H7 (cell line): ENCODE measurements at places on chromosomes 7 and 10. TPM values are rescaled to one million over a fixed set of nuclear protein-coding genes. Genes with fewer than 3 reads are reported as not detected.
A peak's percentile ranks its signal among the peaks of the same experiment; 100 is the strongest.

The LIPK gene
- not detected in 2 replicates for total RNA-seq

The CFTR gene
- 0.04 and 0.17 TPM in 2 replicates for total RNA-seq

The GNGT1 gene
- total RNA-seq, result not detected in 2 replicates

The NPFFR1 gene
- not detected in 2 replicates for total RNA-seq

The SLC26A3 gene
- total RNA-seq, result not detected in 2 replicates

The GJD4 gene
- total RNA-seq, result not detected in 2 replicates

The MACC1 gene
- total RNA-seq, result 0.21 and 0.67 TPM in 2 replicates

DNA sequence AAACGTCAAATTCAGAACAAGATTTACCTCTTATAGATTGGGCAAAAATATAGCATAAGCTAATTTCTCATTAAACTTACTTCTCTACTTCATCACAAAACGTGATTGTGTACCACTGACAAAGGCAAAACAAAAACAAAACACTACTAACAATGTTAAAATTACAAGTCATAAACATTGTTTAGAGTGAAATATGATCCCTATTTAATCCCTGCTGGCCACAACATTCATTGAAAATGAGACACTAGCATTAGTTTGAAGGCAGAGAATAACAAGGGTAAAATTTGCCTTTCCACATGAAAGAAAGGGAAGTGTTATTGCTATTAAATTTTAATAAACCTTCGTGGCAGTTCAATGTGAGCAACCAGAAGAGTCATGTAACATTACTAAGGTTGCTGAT, 45.0 kb downstream of the SEMA3A start:
- DNase-seq, result no peak

- DNase-seq, result no peak
Measured at GRCh38 chr10:4329225-4329624, 496.8 kb upstream of the AKR1E2 start.

- DNase-seq, result no peak
Measured at GRCh38 chr7:32033006-32033405, 37.2 kb downstream of the PDE1C start.

- DNase-seq, result no peak
Measured at GRCh38 chr10:15813415-15813814, 46.9 kb downstream of the MINDY3 start.

DNA sequence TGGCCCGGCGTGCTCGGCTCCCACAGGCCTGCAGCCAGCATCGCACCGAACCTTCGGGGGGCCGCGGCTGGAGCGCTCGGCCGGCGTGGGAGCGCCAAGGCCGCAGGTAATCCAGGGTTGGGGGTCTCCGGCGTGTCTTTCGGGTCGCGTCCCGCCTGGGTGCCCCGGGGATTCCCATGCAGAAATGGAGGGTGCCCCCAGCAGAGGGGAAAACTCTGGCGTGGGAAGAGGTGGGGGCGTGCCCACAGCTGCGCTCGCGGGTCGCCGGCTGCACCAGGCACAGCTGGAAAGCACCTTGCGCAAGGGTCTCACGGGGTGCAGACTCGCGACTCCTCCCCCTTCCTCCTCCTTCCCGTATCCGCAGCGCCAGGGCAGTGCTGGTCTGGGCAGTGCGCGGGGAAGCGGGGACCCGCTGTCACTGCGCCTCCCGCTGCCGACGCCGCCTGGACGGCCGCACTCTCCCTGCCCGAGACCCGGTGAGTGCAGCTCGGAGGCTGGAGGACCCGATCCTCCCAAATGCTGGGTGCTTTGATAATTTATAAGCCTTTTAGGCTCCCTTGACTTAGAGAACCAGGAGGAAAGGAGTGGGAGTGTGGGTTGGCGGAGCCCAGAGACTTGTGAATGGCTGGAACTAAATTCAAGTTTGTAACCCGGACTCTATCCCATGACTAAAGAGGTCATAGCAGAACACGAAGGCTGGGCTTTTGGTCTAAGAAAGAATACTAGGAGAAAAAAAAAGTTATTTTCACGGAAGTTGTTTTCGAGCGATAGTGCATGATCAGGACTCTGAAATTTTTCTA, 489 bp downstream of the MAP3K8 start:
- DNase-seq, result peak; percentile 85

- DNase-seq, result no peak
Measured at GRCh38 chr10:114151486-114151885, 22.5 kb downstream of the CCDC186 start.

DNA sequence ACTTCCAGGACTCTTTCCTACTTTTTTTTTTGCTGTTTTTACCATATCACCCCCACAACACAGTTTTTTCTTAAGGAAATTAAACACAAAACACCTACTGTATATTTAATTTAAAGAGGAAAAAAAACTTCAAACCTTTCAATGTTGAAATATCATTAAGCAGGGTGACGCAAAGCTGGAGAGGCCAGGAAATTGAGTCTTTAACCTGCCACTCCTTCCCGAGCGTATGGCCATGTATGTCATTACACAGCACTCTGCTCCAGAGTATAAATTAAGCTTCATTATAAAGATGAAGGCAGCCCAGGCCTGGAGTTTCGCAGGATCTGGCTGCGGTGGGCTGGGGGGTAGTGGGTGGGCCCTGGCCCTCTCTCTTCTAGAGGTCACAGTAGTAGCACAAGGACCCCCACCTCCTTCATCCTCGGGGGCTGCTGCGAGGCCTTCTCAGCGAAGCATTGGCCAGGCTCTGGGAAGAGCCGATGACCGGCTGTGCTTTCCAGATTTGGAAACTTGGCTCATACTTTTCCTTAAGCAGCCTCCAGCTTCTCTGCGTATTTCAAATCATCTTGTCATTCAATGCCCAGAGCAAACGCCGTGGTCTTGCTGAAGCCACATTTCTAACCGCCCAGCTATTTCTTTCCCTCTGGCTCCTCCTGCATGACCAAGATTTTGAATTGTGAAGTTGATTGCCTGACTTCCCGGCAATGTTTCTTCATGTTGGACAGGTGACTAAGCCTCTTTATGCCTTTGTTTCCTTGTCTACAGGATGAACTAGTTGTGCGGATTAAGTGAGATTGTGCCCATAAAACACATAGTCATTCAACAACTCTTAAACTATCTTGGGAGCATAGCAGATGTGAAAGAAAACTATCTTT, 765.1 kb downstream of the SUGCT start:
- DNase-seq, result no peak

DNA sequence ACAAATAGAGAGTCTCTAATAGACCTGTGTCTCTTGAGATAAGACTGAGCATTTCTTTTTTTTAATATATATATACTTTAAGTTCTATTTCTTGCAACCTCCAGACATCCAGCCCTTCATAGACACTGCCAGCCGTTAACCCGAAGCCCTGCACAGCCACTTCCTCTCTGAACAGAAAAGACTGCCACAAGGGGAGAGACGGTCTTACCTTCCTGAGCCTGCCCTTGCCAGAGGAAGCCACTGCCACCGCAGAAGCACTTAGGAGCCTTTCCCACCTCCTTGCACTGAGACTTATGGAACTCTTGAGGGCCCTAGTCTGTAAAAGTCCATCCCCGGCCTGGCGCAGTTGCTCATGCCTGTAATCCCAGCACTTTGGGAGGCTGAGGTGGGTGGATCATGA, 31.8 kb upstream of the PRSS1 start:
- no peak for DNase-seq

- peak; percentile 4 for DNase-seq
Measured at GRCh38 chr7:115707258-115708012, 323.1 kb downstream of the TFEC start.

GRCh38 chr7:24939416-24939815, 40.6 kb downstream of the OSBPL3 start:
- DNase-seq, result no peak

GRCh38 chr10:113867904-113868303, 13.4 kb downstream of the NHLRC2 start:
- no peak for DNase-seq

- no peak for DNase-seq
Measured at GRCh38 chr10:106991091-106991490, 173.4 kb downstream of the SORCS1 start.

- DNase-seq, result no peak
Measured at GRCh38 chr7:77833136-77833535, 34.6 kb downstream of the PHTF2 start.

DNA sequence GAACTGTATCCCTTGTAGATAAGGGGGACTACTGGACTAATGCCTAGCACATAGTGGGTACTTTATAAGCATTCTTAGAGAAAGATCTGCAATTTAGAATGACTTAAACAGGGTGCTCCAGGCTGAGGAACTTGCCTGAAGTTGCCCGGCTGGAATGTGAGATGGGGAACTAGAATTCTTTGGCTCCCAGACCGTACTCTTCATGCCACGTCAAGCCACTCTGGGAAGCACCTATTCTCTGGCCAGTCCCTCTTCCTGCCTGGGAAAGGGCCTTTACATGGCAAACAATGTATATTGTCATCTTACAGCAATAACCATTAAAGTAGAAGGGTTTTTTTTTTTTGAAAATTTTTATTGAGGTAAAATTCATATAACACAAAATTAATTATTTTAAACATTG, 34.5 kb downstream of the ATXN7L1 start:
- no peak for DNase-seq

DNA sequence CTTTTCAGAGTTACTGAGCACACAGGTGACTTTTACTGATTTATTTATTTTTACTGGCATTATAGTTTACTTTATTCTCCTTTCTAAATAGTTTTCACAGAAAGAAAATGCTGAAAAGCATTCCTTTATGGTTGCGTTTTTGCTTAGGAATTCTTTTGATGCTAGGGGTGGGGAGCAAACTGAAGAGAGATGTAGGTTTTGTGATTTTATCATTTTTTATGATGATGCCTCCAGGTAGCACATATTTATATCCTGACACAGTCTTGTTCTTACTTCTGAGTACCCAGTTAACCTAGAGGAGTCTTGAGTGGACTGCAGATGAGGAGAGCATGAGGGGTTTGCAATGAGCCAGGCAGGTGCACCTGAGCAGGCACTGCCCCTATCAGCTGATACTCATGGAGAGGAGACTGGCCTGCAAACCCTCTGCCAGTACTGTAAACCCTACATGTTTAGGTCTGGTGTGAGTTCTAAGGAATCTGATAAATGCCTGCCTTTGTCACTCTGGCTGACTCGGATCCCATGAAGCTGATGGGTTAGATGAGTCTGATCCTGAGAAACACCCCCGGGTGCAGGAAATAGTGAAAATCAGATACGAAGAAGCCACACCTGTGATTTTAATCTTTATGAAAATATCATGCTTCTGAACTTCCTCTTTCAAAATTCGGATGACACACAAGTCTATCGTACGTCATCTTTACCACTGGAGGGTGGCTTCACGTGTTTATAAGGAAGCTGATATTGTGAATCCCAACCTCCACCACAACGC, 302.9 kb downstream of the WDR37 start:
- no peak for DNase-seq

DNA sequence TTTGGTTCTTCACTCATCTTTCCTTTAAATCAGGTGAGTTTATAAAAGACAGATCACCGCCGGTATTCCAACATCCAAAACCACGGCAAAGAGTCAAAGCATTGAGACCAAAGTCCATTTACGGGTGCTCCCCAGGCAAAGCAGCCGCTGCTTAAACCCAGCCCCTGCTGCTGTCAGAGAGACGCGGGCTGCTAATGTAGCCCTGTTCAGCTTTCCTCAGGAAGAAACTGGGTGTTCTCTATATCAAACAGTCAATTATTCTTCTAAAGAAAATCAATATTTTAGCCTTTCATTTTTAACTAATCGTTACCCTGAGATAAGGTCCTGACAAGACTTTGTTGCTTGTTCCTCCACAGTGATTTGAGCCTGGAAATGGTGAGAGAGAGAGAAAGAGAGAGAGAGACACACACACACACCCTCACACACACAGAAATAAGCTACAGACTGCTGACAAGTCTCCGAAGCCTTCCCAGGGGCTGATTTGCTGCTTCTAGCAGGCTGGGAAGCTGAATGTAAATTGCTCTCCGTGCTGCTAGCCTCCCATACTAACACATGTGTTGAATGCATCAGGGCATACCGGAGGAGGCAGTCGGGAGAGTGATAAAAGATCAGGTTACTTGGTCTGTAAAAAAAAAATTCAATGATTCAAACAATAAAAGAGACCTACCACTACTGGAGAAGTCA, 183.0 kb upstream of the ANK3 start:
- peak; percentile 18 for DNase-seq

GRCh38 chr10:113221756-113222168, 271.7 kb downstream of the TCF7L2 start:
- peak; percentile 37 for DNase-seq

- no peak for DNase-seq
Measured at GRCh38 chr10:88200312-88201032, 337.0 kb downstream of the PTEN start.

GRCh38 chr7:15687546-15688278, 1.2 kb upstream of the MEOX2 start:
- peak; percentile 25 for DNase-seq

DNA sequence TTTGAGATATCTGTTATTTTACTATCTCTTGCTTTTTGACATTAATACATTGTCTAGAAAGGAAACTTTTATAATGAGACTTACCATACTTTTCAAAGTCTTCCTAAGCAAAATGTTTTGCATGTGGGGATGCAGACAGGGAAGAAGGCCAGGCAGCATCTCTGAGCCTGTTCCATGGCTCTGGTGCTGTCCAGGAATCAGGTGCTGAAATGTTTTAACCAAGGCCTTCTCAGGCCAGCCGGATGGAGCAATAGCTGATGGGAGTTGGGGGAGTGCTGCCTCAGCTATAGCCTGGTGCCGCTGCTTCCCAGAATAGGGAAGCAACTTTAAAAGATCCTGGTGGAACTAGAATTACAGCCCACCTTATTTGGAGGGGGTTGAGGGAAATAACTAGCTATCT, 38.5 kb downstream of the CRTAC1 start:
- peak; percentile 69 for DNase-seq

GRCh38 chr10:88117869-88118632, 254.6 kb downstream of the PTEN start:
- DNase-seq, result peak; percentile 33

DNA sequence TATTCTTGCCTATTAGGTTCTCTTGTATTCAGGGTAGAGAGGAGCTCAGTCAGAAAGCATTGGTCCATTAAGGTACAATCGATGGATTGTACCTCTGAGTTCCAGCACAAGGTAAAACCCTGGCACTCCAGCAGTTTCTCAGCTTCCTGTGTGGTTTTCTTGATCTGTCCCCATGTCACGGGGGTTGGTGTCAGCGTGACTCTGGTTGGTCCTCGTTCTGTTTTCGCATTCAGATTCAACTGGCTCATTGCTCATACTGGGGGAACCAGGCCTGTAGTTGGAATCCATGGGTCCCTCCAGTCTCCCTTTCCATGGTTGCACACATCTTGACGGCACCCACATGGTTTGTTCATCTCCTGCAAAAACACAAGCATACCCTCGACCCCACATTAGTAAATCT, 32.7 kb upstream of the RASGEF1A start:
- no peak for DNase-seq

- DNase-seq, result no peak
Measured at GRCh38 chr7:151731022-151731441, 145.9 kb downstream of the PRKAG2 start.

DNA sequence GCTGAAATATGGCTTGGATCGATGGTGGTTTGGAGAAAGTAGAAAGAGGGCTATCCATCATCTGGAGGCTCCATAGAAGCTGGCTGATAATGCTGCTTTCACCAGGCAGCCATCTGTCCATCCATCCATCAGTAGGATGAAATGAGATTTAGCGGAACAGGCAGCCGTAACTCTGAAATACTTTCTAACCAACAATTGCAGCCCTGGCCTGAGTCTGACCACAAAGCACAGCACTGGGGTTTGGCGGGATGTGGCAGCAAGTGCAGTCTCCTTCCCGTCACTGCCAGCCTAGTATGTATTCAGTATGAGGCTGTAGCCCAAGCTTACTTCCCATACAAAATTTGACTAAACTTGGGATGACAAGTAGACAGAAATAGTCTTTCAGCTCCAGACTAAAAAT, 38.0 kb downstream of the R3HCC1L start:
- DNase-seq, result no peak
